ENCODE measurements at places on chromosomes 11 and 22.

GRCh38 chr11:122246874-122247273 lies 130.9 kb upstream of the BLID start:
- DNase-seq, result no peak

DNA sequence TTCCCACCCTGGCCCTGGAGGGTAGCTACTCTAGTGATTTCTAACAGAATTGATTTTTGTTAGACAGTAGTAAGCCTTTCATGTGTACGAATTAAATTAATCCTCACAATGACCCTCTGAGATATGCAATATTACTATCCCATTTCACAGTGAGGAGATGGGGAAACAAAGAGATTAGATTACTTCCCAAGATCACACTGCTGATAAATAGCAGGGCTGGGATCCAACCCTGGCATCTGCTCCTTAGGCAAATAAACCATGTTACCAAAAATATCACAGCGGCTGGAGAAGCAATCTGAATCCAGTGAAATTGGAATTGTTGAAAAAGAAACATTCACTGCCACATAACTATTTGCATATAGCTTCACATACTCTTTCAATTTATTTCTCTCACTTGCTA lies 12.8 kb upstream of the CAVIN3 start:
- no peak for DNase-seq

DNA sequence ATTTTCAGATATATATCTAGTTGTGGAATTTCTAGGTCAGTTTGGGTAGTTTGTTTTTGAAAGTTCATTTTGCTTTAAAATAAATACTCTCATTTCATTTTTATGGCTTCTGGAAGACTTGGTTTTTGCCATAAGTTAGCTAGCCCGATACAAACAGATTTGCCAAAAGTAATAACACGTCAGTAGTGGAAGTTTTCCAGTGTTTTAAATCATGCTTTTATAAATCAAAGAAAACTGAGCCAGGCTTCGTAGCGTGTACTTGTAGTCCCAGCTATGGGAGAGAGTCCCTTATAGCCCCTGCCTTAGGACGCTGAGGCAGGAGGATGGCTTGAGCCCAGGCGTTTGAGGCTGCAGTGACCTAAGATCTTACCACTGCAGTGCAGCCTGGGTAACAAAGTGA lies 21.7 kb upstream of the MICALL1 start:
- DNase-seq, result no peak

- DNase-seq, result no peak
Measured at GRCh38 chr11:115924744-115925567, 420.7 kb upstream of the CADM1 start.

All from amniotic epithelial cell (primary cell).